ENCODE measurements at places on chromosomes 2 and 18.

GRCh38 chr18:30487962-30488361 is 554.6 kb downstream of the DSC3 start:
- peak; percentile 68 for DNase-seq

DNA sequence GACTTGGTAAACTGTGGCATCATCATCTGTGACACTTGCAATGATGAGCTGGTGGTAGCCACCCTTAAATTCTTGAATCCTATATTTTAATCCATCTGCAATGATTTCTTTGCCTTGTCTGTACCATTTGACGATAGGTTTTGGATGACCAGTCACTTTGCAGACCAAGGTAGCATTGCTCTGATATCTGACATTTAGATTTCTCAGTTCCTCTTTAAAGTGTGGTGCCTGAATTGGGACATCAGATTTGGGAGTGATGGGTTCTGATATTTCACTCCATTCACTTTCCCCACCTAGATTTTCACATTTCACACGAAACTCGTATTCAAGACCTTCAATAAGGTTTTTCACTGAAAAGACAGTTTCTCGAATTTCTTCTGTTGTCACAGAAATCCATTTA is 55.8 kb downstream of the PLEKHA3 start:
- DNase-seq: no peak

DNA sequence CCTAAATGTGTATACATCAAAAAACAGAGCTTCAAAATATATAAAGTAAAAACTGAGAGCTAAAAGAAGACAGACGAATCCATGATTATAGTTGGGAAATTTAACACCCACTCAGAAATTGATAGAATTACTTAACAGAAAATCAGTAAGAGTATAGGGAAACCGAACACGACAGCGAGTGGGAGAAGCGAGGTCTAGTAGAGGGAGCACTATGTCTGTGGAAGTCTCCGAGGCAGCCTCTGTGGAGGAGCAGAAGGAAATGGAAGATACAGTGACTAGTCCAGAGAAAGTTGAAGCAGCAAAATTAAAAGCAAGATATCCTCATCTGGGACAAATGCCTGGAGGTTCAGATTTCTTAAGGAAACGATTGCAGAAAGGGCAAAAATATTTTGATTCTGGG is 38.8 kb downstream of the NMS start:
- no peak for DNase-seq

- no peak for DNase-seq
Observed at GRCh38 chr2:242030226-242030575, 160.7 kb downstream of the RTP5 start.

GRCh38 chr2:167510071-167510759 is 621.9 kb downstream of the XIRP2 start:
- peak; percentile 15 for DNase-seq

GRCh38 chr2:48467637-48468036 is 62.3 kb upstream of the STON1 start:
- DNase-seq: peak; percentile 34

DNA sequence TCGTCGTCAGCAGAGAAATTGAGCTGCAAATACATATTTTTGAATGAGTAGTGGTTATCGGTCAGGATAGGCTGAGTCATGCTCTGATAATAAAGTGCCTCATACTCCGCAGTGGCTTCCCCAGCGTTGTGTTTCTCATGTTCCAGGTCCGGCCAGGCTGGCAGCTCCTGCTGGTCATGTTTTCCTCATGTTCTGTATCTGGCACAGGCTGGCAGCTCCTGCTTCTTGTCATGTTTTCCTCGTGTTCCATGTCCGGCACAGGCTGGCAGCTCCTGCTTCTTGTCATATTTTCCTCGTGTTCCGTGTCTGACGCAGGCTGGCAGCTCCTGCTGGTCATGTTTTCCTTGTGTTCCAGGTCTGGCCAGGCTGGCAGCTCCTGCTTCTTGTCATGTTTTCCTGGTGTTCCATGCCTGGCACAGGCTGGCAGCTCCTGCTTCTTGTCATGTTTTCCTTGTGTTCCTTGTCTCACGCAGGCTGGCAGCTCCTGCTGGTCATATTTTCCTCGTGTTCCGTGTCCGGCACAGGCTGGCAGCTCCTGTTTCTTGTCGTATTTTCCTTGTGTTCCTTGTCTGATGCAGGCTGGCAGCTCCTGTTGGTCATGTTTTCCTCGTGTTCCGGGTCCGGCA is 148.9 kb downstream of the ATP9B start:
- DNase-seq: no peak

DNA sequence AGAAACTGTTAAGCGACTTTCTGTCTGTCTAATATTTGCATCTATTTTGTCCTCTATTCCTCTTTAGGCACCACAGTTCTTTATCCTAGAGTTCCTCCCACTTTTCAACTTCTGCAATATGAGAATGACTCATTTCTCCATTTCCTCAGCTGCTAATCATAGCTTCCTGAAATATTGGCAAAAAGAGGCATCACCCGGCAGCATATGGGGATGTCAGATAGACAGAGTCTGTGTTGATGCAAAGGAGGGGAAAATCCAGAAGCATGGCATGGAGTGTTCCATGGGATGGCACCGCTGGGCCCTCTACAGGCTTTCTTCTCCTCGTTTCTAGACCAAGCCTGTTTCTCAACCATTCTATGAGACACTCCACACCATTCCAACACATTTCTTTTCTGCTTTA is 93.4 kb downstream of the DOCK10 start:
- peak; percentile 87 for DNase-seq

DNA sequence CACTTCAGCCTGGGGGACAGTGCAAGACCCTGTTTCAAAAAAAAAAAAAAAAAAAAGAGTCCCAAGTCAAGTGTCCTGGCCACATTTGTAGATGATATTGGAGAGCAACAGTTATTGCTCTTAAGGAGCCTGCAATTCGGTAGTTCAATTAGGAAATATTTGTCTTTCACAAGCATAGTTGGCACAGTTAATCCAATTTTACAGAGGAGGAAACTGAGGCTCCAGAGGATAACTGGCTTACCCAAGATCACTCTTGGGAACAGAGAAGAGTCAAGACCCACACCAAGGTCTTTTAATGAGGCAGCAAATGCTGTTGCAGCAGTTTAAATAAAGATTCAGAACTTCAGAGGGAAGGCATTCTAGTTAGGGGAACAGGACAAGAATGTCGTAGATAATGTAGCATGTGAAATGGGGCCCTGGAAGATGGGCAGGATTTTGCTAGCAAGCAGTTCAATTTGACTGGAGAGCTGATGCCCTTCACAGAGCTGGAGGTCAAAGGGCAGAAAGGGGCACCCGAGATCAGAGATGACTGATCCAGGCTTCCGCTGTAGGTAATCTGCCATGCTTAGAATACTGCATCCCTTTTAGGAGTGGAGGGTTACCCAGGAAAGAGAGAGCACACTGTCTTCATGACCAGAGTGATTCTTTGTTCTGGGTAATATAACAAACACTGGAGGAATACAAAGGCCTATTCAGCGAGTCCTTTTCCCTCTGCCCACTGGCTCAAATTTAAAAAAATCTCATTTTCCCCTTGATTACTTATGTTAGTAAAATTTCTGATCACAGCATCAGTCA is 3.0 kb downstream of the NPC1 start:
- no peak for DNase-seq

DNA sequence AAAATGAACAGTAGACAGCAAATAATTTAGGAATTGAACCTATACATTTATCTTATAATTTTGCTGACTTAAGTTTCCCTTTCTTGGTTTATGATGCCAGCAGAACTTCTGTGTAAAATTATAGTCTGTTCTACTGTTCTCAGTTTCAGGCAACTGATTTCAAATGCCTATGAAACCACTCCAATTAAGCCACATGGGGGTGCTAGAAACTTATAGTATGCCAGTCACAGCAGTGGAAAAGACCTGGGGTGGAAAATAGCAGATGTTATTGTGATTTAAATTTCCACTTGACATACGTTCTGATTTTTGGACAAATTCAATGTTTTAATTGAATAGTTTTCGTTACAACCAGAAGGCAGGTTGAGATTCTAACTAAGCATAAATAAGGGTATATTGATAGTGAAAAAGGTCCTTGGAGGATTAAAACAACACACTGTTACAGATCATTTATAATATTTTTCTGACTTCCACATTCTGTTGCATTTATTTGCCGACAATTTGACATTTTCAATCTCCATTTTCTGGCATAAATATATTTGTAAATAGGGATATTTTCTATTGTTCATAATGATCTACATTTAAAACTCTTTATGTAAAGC is 61.4 kb downstream of the CPS1 start:
- peak; percentile 69 for DNase-seq

- DNase-seq: no peak
Observed at GRCh38 chr2:7324706-7325105, 407.5 kb downstream of the RNF144A start.

- peak; percentile 57 for DNase-seq
Observed at GRCh38 chr2:198296665-198297308, 492.4 kb downstream of the PLCL1 start.

GRCh38 chr2:164975891-164976290 is 20.6 kb upstream of the SLC38A11 start:
- no peak for DNase-seq

DNA sequence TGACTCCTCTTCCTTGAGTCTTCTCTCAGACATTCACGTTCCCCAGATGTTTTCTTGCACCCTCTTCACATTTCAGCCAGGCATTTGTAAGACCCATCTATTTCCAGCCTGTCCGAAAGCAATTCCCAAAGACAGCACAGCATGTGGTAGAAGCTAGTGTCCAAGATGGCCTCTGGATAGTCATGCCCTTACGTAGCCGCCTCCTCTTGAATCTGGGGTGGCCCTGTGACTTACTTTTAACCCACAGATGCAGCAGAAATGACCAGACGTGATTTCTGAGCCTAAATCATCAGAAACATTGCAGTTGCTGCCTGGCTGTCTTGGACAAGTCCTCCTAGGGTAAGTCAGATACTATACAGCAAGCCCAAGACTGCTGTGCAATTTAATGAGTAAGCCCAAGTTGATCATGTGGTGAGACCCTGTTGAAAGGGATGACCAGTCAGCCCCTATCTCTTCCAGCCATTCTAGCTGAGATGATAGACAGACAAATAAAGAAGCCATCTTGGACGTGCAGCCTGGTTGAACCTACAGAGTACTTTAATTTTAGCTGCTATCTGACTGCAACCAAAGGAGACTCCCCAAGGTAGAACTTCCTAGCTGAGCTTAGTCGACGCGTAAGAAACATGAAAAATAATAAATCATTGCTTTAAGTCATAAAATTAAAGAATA is 12.3 kb downstream of the ARL5A start:
- no peak for DNase-seq

DNA sequence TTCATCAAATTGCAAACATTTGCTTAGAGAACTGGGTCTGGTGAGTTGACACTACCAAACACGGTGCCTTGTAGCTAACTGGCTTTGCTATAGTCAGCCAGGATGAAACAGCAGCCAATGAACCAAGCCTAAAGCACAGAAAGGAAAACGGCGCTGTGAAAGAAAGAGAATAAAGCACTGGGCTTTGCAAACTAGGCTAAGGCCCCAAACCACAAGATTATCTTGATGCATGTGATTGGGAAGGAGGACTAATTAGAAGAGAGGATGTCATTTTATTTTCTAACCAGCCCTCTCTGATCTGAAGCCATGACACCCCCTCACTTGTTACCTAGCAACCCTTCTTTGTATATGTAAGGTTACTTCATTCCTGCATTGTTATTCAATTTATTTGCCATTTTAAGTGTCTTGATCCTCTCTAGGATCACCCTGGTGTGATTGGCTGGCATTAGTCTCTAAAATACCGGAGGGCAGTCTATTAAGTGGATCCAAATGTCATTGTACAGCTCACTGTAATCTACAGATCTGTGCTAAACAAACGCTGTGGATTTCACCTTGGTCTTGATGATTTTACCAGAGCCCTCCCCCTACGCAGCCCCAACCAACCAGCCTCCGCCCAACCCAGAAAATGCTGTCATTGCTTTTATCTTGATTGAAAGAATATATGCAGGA is 395.4 kb upstream of the ACVR2A start:
- DNase-seq: no peak

GRCh38 chr2:210072922-210073509 is 70.6 kb downstream of the RPE start:
- DNase-seq: peak; percentile 66

DNA sequence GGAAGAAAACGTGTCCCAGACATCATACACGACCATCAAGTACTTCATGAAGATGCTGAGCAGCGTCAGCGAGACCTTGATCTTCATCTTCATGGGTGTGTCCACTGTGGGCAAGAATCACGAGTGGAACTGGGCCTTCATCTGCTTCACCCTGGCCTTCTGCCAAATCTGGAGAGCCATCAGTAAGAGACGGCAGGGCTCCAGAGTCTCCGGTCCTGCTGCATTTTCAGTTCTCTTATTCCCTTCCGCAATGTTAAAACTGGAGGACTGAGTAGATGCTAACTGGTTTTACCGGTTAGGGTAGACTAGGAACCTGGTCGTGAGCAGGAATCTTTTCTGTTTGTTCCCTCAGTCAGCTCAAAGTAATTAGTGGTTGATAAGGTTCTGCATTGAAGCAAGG is 32.3 kb downstream of the SLC9A4 start:
- DNase-seq: no peak

GRCh38 chr2:195552581-195552980 is 104.4 kb upstream of the SLC39A10 start:
- DNase-seq: no peak

DNA sequence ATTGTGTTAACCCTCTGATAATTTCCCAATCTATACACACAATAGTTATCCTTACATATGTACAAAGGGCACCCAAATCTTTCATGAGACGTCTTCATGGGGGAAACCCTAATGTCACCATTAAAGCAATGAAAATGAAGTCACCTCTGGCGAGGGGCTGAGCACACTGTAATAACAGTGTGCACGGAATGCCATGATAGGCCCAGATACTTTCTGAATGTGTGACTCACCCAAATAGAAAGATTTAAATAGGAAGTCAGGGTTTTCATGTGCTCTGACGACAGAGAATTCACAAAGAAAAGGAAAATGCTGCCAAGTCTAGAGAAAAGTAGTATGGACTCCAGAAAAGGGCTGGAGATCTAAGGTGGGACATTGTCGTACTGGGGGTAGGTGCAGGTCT is 128.3 kb downstream of the SATB2 start:
- DNase-seq: peak; percentile 14

DNA sequence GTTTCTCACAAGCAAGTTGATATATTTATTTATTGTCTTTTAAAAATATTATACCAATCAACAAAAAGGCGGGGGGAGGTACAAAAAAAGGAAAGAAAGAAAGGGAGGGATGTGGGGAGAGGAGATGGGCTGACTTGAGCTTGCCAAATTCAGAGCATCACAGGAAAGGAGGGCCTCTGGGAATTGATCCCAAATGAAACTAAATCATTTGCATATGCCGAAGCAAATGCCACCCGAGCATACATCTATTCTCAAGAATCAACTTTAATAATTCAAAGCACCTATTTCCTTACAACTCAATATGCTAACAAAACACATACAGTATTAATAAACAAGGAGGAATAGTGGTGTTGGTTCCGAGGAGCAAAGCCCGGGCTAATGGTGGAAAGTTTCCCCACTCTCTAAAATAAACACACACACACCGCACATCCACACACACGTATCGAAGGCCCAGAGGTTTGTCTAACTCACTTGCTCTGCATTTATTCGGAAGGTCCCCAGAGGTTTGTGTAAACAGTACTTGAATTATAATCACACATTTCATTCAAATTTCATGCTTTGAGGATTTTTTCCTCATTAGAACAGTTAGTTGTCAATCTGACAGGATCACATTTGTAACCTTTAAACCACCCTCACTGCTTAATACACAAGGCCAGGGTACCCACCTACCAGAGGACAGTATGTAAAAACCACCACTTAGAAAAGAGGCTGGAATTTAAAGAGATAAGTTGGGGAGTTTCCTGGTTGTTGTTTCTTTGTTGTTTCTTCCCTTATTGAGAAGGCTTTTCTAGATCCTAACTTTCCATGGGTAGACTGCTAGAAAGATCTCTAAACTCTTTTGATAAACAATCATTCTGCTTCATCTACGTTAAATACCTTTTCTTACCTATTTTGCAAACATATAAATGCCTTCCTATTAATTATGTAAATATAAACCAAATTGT is 264.7 kb downstream of the TCF4 start:
- DNase-seq: peak; percentile 53
